ENCODE measurements at places on chromosomes 12 and 14. TPM values are rescaled to one million over a fixed set of nuclear protein-coding genes. Genes with fewer than 3 reads are reported as not detected.
A peak's percentile ranks its signal among the peaks of the same experiment; 100 is the strongest.

DNA sequence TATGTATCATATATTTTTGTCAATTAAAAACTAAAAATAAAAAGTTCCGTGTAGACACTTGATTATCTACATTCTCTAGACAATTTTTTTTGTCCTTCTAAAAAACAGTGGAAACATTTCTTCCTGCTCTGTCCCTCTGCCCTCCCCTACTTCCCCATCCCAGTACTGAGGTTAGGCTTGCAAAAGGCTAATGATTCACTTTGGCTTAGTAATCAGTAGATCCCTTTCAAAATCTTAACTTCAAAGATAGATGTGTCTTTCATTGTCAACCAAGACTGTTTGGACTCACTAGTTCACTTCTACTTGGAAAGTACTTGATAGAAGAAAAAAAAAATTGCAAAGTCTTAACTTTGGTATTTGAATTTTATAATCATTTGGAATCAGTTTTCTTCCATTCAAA is 3.8 kb downstream of the SETD3 start:
- no peaks in the 10 kb centered on the region for H3K36me3 ChIP-seq
- H3K27ac ChIP-seq, result no peak overlapping the region

SELPLG gene
- 0.09 TPM for total RNA-seq

DNA sequence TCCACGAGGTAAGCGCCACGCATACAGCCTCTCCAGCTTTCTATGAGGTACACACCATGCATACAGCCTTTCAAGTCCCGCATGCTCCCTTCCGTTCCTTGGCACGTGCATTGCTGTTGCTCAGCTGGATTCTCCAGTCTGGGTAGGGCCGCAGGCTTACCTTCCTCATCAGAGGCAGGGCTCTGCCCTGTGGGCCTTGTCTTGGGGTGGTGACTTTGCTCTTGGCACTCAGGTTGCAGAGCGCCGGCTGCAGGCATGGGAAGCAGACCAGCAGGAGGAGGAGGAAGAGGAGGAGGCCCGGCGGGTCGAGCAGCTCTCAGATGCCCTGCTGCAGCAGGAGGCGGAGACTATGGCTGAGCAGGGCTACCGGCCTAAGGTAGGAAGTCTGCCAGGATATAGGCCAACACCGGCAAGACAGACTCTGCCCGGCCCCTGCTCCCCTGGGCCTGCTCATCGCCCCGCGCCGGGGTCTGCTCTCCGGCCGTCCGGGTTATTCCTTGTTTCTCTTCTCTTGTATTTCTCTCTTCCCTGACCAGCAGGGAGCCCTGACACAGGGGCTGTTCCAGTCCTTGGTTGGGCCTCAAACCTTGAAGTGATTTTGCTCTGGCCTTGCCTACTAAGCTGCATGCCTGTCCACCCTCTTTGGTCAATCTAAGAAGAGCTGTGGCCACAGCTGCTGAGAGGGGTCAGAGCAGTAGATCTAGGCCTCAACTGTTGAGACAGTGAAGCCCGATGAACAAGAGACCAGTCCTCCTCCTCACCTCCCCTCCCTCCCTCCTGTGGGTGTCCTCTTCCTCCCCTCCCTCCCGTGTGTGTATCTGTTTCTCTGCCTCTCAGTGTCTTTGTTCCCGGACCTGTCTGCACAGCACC is 15.3 kb downstream of the TCHP start:
- H3K36me3 ChIP-seq, result peaks cover 11% of the 10 kb centered on the region
- H3K4me3 ChIP-seq, result no peak overlapping the region
- no peak for DNase-seq
- no peaks in the 10 kb centered on the region for H3K4me1 ChIP-seq

TMEM132D gene
- total RNA-seq, result 6.1 TPM

DNA sequence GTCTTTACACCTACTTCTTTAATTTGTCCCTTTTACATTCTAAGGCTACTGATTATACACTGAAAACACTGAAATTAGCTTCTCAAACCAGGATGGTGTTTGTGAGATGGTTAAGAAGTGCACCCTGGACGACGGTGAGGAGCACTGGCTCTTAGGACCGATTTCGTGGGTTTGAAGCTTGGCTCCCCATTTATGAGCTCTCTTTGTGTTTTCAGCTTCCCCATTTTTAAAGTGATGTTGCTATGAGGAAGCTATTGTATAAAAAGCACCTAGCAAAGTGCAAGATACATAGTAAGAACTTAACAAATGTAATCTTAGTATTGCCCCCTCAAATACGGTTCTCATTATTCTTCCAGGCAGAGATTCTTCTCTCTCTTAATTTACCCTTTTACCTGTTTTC is 4.7 kb downstream of the NFYB start:
- H3K27ac ChIP-seq, result no peak overlapping the region
- no peaks in the 10 kb centered on the region for H3K27me3 ChIP-seq
- no peak overlapping the region for H3K4me3 ChIP-seq
- peaks cover 26% of the 10 kb centered on the region for H3K36me3 ChIP-seq
- DNase-seq, result no peak

GRCh38 chr14:69004731-69005431 is 25.8 kb upstream of the ACTN1 start:
- no peak for DNase-seq
- no peaks in the 10 kb centered on the region for H3K27me3 ChIP-seq
- H3K4me3 ChIP-seq, result peak overlapping the region; percentile 59
- no peaks in the 10 kb centered on the region for H3K36me3 ChIP-seq

DNAJC22 gene
- 3.2 TPM for total RNA-seq

DNA sequence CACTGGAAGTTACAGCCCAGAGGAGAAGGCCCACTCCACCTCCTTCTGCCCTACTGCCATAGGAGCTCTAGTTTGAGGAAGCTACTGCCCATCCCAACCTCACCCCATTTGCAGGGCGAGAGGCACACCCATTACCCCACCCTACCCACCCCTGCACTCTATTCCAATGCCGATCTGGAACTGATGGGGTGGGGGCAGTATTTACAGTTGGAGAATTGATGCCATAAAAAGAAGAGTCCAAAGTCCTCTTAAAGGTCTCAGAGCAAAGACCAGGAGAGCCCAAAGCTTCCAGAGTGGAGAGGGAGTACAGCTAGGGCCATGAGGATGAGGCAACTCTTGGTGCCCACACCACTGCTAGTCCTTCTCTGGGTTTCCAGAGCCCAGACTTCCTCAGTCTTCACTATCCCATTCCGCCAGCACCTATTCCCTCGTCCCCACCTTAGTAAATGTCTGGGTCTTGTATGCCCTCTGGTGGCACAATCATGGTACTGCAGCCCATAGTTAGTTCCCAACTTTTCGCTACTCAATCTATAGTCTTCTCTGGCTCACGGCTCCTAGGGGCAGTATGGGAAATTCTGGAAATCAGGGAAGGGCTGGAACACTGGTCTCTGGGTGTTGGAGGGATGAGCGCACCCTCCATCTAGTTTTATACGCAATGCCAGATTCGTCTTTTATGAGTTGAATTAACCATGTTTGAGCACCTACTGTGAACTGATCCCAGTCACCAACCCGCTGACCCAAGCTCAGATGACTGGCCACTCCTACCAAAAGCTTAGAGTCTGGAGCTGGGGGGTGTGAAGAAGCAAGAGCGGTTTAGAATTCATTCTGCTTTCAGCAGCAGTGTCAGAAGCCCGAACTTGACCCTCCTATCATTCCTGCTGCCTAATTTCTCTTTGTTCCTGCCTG is 6.9 kb upstream of the ADCY6 start:
- H3K36me3 ChIP-seq, result no peaks in the 10 kb centered on the region
- peak overlapping the region; percentile 56 for H3K4me3 ChIP-seq
- DNase-seq, result peak; percentile 91
- no peak overlapping the region for H3K27ac ChIP-seq

GRCh38 chr12:107670999-107671643 is 14.5 kb upstream of the PWP1 start:
- no peak overlapping the region for H3K27ac ChIP-seq
- H3K4me1 ChIP-seq, result peaks cover 4% of the 10 kb centered on the region
- peak; percentile 86 for DNase-seq
- no peaks in the 10 kb centered on the region for H3K36me3 ChIP-seq
- no peaks in the 10 kb centered on the region for H3K27me3 ChIP-seq

DNA sequence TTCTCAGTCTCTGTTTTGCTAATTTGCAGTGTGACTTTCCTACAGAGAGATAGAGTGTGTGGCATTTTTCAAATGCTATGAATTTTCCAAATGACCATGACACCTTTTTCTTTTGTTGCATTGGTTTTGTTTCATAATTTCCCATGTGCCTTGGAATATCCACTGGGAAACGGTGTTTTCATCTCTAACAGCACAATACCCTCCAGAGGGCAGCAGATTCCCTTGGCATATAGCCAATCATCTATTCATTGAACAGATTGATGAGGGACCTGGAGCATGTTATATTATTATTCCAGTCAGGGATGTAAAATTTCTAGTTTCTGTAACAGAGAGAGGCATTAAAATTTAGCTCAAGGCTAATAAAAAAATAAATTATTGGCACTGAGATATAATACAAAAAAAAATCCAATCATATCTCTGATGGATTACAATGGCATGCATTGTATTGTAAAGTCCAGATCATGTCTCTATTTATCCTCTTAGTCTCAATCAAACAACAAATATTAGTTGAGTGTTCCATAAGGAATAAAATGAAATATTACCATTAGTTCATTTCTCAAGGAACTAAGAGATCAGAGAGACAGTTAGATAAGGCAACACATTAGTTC is 29.6 kb upstream of the NTN4 start:
- DNase-seq, result no peak
- no peaks in the 10 kb centered on the region for H3K4me1 ChIP-seq
- no peak overlapping the region for H3K27ac ChIP-seq
- no peaks in the 10 kb centered on the region for H3K36me3 ChIP-seq
- H3K27me3 ChIP-seq, result no peaks in the 10 kb centered on the region
- no peak overlapping the region for H3K4me3 ChIP-seq

ALDH6A1 gene
- 36.8 TPM for total RNA-seq

GRCh38 chr14:102568115-102568614 is 24.3 kb upstream of the RCOR1 start:
- H3K27ac ChIP-seq, result peak overlapping the region; percentile 5
- H3K27me3 ChIP-seq, result no peaks in the 10 kb centered on the region
- H3K36me3 ChIP-seq, result peaks cover 6% of the 10 kb centered on the region
- DNase-seq, result peak; percentile 87
- no peaks in the 10 kb centered on the region for H3K4me1 ChIP-seq

- peaks cover 3% of the 10 kb centered on the region for H3K36me3 ChIP-seq
- H3K27me3 ChIP-seq, result no peaks in the 10 kb centered on the region
- H3K27ac ChIP-seq, result no peak overlapping the region
- no peak overlapping the region for H3K4me3 ChIP-seq
Measured at GRCh38 chr14:104741803-104742251, 11.1 kb upstream of the SIVA1 start.

DNA sequence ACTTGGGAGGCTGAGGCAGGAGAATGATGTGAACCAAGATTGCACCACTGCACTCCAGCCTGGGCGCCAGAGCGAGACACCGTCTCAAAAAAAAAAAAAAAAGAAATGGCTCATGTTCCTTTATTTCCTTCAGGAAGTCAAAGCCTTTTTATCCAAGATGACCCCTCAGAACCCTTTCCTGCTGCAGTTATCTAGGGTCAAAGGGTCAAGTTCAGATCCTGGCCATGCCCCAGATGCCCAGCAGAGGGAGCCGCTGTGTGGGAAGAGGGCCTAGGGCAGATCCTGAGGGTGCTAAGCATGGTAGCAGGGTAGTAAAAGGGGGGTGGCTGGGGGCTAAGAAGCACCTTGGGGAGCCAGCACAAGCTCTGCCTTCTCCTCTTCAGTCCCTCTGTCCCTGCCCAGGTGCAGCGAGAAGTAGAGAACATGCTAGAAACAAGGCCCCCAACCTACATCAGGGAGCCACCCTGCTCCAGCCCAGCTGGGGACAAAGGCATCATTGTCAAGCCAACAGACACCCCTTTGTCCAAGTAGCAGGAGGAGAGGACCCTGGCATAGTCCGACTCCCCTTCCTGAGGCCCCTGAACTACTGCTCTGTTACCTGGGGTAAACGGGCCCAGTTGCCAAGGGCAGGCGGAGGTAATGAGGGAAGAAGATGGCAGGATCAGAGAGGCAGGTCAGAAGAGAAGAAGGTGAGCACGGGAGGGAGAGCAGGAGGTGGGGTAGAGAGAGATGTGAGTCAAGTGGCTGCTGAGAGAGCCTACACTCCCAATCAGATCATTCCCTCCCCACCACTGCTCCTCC is 6.5 kb downstream of the NFE2 start:
- no peak overlapping the region for H3K27ac ChIP-seq
- no peaks in the 10 kb centered on the region for H3K36me3 ChIP-seq
- DNase-seq, result peak; percentile 79
- no peaks in the 10 kb centered on the region for H3K27me3 ChIP-seq
- H3K4me1 ChIP-seq, result no peaks in the 10 kb centered on the region

GRCh38 chr14:67644428-67644827 is 24.7 kb downstream of the ARG2 start:
- DNase-seq, result no peak
- H3K36me3 ChIP-seq, result peaks cover 43% of the 10 kb centered on the region
- H3K4me1 ChIP-seq, result no peaks in the 10 kb centered on the region
- H3K27ac ChIP-seq, result no peak overlapping the region
- no peaks in the 10 kb centered on the region for H3K27me3 ChIP-seq
- H3K4me3 ChIP-seq, result no peak overlapping the region

CISTR gene
- total RNA-seq, result not detected

APAF1 gene
- total RNA-seq, result 13.4 TPM

DNA sequence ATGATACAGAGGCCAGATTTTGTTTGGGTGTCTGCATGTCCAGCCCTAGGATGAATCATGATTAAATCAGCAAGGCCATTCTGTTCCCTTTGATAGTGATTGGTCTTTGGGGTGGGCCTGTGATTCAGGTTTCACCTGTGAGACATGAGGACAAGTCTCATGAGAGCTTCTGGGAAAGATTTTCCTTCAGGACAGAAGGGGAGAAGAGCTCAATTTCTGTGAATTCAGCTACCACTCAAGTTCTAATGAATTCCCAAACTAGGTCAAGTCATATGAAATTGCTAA is 73.4 kb downstream of the ZNF664 start:
- no peaks in the 10 kb centered on the region for H3K4me1 ChIP-seq
- H3K27me3 ChIP-seq, result no peaks in the 10 kb centered on the region
- H3K36me3 ChIP-seq, result peaks cover 29% of the 10 kb centered on the region
- no peak overlapping the region for H3K4me3 ChIP-seq
- no peak overlapping the region for H3K27ac ChIP-seq

- H3K27ac ChIP-seq, result no peak overlapping the region
- no peaks in the 10 kb centered on the region for H3K27me3 ChIP-seq
Measured at GRCh38 chr12:51721282-51721940, 127.1 kb downstream of the FIGNL2 start.

DNA sequence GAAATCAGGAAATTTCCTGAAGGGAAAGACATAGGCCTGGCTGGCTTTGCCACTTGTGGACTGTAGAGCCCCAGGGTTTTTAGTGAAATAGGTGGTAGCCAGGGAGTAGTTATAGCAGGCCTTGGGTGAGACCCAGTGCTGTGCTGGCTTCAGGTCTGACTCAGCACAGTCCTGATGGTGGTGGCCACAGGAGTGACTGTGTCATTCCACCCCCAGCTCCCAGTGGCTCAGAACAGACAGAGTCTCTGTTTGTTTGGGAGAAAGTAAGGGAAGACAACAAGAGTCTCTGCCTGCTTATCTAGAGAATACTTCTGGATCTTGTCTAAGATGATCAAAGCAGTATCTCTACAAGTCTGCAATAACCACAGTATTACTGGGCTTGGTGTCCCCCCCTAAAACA is 27.5 kb upstream of the OR6J1 start:
- no peak overlapping the region for H3K4me3 ChIP-seq
- no peaks in the 10 kb centered on the region for H3K36me3 ChIP-seq
- DNase-seq, result no peak
- no peak overlapping the region for H3K27ac ChIP-seq

GRCh38 chr12:97564236-97564635 is 101.6 kb downstream of the RMST start:
- H3K27me3 ChIP-seq, result no peaks in the 10 kb centered on the region
- no peak overlapping the region for H3K4me3 ChIP-seq
- DNase-seq, result no peak
- no peak overlapping the region for H3K27ac ChIP-seq
- H3K4me1 ChIP-seq, result peaks cover 13% of the 10 kb centered on the region
